ENCODE measurements at places on chromosomes 4 and X. TPM values are rescaled to one million over a fixed set of nuclear protein-coding genes. Genes with fewer than 3 reads are reported as not detected.

Gene GAGE13
- not detected for polyA plus RNA-seq

Gene RAPGEF2
- 19.6 TPM for polyA plus RNA-seq

Gene TDO2
- polyA plus RNA-seq = not detected

Gene CFI
- polyA plus RNA-seq = 3.0 TPM

Gene ARMCX4
- 2.5 TPM for polyA plus RNA-seq

Gene C4orf33
- 2.2 TPM for polyA plus RNA-seq

Gene SPANXB1
- not detected for polyA plus RNA-seq

Gene POLN
- 0.91 TPM for polyA plus RNA-seq

Gene PWWP3B
- polyA plus RNA-seq = not detected

Gene F8A2
- polyA plus RNA-seq = not detected

Gene VEGFD
- polyA plus RNA-seq = 0.07 TPM
